Activated T-cell treated with anti-CD3 and anti-CD28 coated beads, Interleukin-2, amount 50 U/mL, for 72 hours (primary cell): ENCODE measurements at places on chromosomes 3 and 15.

GRCh38 chr15:58458076-58458475, 26.3 kb downstream of the LIPC start:
- no peak for DNase-seq

GRCh38 chr15:74251131-74251811, 15.1 kb downstream of the CCDC33 start:
- DNase-seq: no peak

GRCh38 chr3:28247286-28247685, 5.9 kb downstream of the CMC1 start:
- no peak for DNase-seq

GRCh38 chr3:94121161-94121560, 58.3 kb downstream of the NSUN3 start:
- DNase-seq: no peak

DNA sequence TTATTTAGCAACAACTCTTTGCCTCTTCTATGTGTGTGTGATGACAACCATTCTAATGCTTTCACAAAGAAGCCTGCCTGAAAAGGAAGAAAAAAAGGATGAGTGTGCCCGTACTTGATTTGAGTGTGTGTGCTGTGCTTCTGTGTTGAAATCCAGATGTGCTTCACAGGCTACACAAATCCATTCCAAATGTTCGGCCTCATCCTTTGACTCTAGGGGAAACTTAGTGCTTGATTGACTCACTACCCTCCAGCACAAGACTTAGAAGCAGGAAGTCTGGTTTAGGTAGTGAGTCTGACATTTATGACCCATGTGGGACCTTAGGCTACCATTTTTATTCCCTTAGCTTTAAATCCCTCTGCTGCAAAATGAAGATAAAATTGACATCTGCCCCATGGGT, 108.8 kb upstream of the PLAAT1 start:
- DNase-seq: no peak

DNA sequence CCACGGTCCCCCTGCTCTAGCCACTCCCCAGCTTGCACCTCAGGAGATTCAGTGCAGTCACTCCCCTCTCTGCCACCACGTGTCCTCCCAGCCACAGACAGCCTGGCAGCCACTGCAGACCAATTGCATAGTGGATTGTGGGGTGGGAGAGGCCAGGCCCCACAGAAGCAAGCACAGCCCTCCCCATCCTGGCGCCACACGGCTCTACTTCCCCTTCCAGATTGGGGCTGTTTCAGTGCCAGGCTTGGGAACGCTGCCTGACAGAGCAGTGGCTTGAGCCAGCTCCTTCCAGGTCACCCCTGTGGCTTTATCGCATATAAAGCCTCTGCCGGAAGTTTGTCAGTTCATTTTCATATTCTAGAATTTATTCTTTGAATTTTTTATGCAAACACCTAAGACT, 90.7 kb downstream of the TMEM266 start:
- no peak for DNase-seq
